ENCODE measurements at places on chromosomes 7 and 10.

GRCh38 chr10:29430101-29430500 is 141.2 kb downstream of the LYZL1 start:
- no peak for DNase-seq

DNA sequence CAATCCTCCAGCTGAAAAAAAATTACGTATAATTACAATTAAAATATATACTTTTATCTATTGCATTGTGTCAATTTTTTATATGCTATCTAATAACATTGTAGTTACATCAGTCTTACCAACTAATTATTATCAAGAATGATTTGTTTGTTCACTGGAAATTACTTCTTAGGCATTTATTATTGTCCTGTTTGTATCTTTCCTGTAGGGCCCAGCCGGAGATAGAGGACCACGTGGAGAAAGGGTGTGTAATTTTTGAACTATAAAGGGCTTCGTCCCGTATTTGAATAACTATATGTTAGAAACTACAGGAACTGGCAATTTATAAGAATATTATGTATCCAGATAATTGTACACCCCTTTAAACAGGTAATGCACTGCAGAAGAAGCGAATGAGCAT is 4.1 kb downstream of the COL1A2 start:
- DNase-seq, result no peak

DNA sequence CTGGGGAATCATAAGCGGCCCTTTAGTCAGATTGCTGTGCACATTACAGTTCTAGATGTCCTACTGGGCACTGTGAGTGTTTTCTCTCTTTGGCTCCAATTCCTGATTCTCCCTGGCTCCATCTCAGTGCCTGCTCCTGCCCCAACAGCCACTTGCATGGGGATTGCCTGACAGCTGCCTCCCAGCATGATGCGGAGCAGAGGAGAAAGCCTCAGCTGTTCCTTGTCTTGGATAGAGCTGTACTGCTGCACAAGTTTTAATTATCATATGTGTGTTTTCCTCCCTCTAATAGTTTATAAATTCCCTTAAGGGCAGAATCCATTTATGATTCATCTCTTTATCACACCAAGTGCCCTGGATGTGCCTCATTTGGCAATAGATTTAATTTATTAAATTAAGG is 285.8 kb upstream of the COBL start:
- DNase-seq, result no peak

DNA sequence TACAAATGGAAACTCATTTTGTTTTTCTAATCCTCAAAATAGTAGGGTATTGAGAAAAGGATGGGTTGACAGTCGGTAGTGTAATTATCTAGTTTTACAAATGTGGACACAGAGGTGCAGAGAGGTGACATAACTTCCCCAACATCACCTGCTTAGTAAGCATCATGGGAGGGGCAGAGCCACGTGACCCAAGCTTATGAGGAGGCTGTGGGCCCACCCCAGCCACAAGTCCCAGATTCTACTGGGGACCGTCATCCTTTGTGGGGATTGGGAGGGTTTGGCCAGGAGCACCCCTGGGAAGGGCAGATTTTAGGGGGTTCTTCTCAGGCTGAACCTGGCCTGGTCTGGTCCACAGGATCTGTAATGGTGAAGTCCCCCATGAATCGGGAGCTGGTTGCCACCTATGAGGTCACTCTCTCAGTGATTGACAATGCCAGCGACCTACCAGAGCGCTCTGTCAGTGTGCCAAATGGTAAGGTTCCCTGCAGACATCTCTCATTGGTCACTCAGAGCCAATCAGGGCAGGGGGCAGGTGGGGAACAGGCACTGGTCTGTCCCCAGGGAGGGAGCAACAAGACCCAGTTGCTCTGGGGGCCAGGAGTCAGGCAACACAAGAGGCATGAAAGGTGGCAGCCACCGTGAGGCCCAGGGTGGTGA is 23.6 kb upstream of the VSIR start:
- DNase-seq, result no peak

DNA sequence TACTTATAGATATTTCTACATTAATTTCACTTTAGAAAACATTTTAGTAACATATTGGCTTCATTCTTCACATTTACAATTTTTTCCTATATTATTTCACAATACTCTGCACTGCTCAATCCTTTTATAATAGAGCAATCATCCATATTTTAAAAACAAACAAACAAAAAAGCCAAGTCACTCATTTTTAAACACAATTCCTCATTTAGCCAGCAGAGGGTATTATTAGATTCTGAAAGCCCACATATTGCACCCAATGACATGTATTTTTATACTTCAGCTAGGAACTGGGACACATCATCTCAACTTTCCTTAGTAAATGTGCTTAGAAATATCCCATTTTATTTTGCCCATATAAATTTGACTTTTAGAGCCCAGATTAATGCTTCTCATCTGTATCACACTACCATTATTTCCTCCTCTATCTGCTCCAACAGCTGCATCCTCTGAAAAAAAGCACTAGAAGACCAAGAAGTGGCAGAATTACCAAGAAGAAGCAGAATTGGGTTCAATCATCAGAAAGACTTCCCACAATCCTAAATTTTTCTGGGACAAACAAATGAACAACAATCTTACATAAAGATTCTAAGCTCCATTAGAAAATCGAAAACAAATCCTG is 29.5 kb downstream of the CTNNA3 start:
- DNase-seq, result no peak

GRCh38 chr7:155710530-155710929 is 66.1 kb downstream of the RBM33 start:
- no peak for DNase-seq

GRCh38 chr7:29035044-29035740 is 77.1 kb upstream of the TRIL start:
- no peak for DNase-seq

DNA sequence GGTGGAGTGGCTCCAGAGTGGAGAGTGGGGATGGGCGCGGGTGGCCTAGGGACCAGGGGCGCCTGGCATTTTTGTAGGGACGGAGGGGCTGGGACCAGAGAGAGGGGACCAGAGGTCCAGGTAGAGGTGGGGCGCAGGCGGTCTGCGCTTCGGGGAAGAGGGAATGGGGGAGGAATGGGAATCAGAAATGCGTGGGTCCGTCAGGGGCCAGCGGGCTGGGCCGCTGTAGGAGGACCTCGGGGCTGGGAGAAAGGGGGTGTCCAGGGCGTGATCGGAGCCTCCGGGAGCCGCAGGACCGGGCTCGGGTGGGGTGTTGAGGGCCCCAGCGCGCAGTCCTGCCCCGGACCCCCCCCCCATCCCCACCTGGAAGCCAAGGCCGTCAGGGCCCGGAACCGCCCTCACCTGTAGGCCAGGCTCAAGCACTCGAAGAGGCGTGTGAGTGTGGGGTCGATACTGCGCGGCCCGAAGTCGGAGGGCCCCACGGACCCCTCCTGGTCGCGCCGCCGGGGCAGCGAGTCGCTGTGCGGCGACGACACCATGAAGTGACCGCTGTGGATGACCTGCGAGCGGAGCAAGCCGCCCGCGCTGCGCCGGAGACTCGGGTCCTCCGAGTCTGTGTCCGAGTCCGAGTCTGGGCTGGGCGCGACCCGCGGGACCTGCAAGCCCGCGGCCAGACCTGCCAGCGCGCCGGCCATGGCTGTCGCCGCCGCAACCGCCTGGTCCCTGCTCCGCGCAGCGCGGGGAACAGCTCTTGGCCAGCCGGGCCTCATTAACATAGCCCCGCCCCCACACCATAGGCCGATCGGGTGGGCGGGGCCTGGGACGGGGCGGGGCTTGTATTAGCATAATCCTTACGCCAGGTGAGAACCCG is at the start of gene MLXIPL:
Gene MLXIPL, minus strand, starts transcription at position 725 of the 871 bp plus-strand sequence. Its CDS starts 30 bp downstream, at position 695.
- peak; percentile 81 for DNase-seq

- DNase-seq, result no peak
Measured at GRCh38 chr10:61081301-61081700, 137.3 kb upstream of the RHOBTB1 start.

DNA sequence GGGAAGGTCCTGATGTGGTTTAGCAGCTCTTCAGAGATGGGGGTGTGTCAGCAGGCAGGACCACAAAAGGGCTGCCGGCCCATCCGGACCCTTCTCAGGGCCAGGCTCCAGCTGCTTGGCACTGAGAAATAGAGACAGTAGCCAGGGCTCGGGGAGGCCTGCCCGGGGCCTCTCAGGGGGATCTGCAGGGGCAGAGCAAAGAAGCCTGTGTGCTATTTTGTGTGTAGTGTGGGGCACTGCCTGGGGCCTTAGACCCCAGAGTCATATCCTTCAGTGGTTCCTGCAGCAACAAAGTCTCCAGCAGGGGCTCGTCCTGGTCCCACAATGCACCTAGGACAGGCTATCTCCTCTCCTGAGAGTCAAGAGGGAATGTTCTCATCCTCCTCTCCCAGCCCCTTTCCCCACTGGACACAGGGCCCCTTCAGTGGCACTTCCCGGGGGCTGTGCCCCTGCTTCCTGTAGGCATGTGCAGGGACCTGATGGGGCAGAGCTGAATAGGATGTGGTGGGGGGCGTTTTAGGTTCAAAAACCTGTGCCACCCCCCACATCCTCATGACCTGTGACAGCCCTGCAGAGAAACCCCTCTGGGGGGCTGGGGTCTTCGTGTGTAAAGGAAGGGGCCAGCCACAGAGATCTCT is 159.5 kb upstream of the RHEB start:
- no peak for DNase-seq

DNA sequence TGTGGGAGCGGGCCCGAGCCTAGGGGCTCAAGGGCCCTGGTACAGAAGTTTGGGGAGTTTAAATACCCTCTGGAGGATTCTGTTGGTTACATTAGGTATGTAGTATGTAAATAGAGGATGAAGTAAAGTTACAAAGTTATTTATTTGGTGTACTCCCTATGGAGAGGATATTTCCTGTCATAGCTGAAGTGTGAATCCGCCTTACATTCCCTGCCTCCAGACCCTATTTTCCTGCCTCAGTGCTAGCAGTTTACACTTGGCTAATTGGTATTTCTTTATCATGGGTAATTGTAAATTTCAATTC is 60.6 kb upstream of the KLF14 start:
- no peak for DNase-seq

- no peak for DNase-seq
Measured at GRCh38 chr7:143040209-143040715, 11.9 kb upstream of the OR6V1 start.

DNA sequence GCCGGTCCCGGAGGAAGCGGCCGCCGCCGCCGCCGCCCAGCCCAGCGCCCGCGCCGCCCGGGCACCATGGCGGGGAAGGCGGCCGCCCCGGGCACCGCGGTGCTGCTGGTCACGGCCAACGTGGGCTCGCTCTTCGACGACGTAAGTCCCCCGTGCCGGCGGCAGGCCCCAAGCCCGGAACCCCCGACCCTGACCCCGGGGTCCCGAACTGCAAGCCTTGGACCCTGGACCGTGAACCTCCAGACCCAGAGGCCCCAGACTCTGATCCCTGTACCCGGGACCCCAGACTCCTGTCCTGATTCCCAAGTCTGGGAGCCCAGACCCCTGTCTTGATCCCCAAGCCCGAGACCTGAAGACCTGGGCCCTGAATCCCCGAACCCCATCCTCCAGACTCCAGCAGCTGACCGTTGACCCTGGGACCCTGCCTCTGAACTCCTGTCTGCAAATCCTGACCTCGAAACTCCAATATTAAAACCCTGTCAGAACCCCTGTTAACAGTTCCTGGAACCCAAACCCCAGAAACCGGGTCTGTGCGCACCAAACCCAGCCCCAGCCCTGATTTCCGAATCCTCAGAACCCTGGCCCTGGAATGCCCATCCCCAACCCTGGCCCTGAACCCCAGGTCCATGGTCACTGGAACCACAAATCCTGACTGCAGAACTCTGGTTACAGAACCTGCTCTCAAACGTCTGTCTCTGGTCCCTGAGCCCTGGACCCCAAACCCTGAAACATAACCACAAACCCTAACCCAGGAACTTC is 623 bp downstream of the INPP5A start:
- peak; percentile 70 for DNase-seq

DNA sequence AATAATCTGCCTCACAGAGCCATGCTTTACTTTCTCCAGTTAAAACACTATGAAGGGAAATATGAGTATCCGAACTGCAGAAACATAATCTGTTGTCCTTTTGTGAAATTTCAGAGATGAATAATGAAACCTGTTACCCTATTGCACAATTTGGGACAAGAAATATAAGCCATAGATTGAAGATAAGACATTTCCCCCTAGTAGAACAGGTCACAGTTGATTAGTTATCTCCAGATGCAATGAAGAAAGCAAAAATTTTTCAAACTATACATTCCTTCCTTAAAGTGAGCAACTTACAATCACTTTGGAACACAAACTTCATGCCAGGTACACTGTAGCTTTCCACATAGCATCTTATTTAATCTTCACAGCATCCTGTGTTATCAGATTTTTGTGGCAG is 2.3 kb upstream of the CHN2 start:
- no peak for DNase-seq

- no peak for DNase-seq
Measured at GRCh38 chr7:53426145-53426750, 390.8 kb downstream of the POM121L12 start.

- DNase-seq, result no peak
Measured at GRCh38 chr7:135775230-135775629, 26.6 kb upstream of the FAM180A start.

GRCh38 chr7:27774717-27775328 is 34.9 kb downstream of the TAX1BP1 start:
- no peak for DNase-seq

DNA sequence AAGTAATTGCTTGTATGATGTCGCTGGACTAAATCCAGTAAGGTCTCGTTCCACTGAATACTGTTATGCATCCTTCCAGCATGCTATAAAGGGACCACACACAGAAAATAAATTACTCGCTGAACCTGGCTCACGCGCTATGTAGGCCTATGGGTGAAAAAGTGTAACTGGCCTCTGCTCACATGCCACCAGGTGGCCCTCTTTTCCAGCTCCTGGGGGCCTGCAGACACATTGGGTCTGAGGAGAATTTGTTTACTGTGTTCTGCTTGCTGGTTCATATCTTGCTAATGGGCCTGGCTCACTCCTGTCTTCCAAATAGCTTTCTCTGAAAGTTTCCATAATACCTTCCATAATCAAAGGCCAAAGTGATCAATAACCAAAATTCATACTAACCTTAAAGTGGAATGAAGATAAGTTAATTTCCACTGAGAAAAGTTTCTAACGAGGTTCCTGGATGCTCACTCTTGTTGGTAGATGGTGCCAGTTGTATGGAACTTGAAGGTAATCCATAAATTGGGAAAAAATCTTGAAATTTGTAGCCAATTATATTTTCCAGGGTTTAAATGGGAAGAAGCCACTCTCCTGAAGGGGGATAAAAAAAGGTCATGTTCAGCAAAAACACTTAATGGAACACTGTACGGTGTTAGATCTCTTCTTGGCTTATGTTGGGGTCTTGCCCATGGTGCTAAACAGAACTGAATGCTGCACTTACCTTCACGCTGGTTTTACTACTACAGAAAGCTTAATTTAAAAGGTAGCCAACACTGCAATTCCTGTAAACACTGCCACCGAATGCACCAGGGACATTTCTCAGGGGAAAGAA is 27.0 kb upstream of the ZPBP start:
- DNase-seq, result no peak

DNA sequence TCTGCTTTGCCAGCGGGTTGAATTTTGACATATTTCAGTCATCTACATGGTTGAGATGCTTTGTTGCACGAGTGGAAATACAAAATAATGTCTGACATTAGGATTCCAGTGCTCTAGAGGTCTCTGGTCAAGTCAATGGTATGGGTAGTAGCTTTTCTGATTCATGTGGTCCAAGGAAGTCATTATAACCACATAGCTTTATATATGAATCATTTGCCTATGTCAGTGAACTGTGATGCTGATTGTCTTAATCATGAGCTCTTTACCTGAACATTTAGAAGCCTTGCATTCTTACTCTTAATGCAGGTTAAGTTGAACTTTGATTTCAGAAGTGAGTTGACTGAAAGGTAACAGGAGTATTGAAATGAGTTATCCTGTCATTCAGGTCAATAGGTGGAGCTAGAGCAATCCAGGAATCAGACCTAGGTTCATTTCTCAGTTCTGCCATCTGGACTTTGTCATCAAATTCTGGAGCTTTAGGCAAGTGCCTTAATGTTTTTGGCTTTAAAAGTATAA is 3.3 kb downstream of the MAPK8 start:
- no peak for DNase-seq

Measured in type B pancreatic cell (in vitro differentiated cells).